ENCODE measurements at places on chromosomes 3 and 15. TPM values are rescaled to one million over a fixed set of nuclear protein-coding genes. Genes with fewer than 3 reads are reported as not detected.

DNA sequence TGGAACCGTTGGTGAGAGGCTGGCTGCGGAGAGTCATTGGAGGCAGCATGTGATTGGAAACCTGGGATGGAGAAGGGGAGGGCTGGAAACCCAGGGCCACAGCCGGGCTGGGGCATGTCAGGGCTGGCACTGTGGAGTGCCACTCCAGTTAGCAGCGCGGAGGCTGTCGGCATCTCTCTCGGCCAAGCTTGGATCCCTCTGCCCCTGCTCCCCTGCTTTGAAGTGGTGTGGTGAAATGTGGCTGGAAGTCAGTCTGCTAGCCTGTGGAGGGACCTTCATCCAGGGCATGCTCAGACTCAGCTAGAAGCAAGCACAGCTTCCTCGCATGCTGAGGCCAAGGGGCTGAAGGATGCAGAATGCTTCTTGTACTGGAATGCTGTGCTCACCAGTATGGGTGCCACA lies 13.5 kb downstream of the SLCO3A1 start:
- DNase-seq = no peak

- DNase-seq = no peak
These were observed 7.6 kb downstream of the PLXNB1 start for GRCh38 chr3:48422272-48422671.

- DNase-seq = no peak
These were observed 10.6 kb downstream of the GOLGA6L2 start for GRCh38 chr15:23436421-23436820.

DNA sequence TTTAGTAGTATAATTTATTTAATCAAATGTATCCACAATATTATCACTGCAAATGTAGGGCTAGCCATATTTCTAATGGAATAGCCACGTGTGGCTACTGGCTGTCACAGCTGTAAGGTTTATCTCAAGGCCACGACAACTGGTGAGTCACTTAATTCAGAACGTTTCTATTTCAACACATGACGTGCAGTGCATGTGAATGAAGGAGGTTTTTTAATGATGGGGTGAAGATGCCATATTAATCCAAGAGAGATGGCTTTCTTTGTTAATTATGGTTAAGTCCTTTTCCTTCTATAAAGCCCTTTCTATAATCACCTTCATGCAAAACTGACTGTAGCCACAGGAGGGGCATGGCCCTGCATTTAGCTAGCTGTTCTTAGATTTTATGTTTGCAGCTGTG lies 212.0 kb downstream of the FEZF2 start:
- DNase-seq = peak; percentile 21

- peak; percentile 77 for DNase-seq
These were observed 133.4 kb upstream of the WNT5A start for GRCh38 chr3:55620351-55621025.

- DNase-seq = no peak
These were observed 194.0 kb downstream of the TNIK start for GRCh38 chr3:171266034-171266739.

- DNase-seq = no peak
These were observed 208.1 kb downstream of the SV2B start for GRCh38 chr15:91308199-91308598.

GRCh38 chr3:5232570-5232969 lies 45.1 kb downstream of the EDEM1 start:
- DNase-seq = no peak

DNA sequence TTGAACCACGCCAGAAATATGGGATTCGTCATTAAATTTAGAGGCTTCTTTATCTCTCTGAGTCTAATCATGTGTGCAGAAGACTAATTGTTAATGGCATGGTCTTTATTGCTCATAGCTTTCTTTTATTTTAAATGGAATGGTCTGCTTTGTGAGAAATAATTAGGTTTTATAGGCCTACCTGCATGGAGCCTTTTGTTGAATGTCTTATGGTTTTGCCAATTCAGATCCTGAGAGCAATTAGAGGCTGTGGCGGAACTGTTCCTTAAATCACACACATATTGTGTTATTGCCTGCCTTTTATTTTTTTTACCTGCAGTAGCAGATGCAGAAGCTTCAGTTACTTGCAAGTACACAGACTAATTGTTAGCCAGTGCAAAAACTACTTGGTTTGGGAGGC lies 306.2 kb downstream of the NLGN1 start:
- no peak for DNase-seq

- DNase-seq = peak; percentile 72
These were observed 28.0 kb upstream of the LACTB start for GRCh38 chr15:63093486-63094205.

- no peak for DNase-seq
These were observed 80.9 kb upstream of the DCBLD2 start for GRCh38 chr3:98982351-98982750.

IL12A gene
- 5.3 TPM for total RNA-seq

GPR87 gene
- not detected for total RNA-seq

CX3CR1 gene
- not detected for total RNA-seq

RLBP1 gene
- total RNA-seq = not detected
